MM.1S (cell line): ENCODE measurements at places on chromosomes 3 and 15.

DNA sequence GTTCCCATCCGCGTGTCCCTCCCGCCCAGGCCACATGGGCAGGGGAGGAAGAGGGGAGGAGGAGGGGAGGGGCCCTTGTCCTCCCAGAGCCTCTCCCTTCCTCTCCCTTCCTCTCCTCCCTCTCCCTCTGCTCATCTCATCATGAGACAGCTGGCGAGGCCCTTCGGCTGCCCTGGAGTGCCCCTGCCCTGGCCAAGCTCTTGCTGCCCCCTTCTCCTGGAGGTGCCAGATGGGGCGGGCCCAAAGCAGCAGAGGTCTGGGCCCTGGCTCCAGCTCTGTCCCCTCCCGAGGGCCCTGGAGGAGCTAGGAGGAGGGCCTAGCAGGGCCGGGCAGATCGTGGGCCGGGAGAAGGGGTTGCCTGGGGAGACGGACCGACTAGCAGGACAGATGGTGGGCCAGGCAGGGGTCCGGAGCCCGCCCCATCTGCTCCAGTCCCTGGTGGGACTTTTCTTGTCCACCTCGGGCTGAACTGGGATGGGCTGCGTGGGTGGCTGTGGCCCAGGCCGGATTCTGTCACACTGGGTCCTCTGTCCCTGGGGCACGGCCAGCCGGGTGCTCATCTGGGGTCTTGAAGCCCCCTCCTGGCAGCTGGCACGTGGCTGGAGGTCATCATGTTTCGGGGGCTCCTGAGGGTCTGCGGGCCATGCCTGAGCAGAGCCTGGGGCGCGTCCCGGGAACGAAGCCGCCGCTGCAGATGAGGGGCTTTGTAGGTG, 183.4 kb downstream of the GOLGA6L6 start:
- H3K27me3 ChIP-seq: no peaks in the 10 kb centered on the region
- no peak for DNase-seq
- no peaks in the 10 kb centered on the region for H3K36me3 ChIP-seq
- no peak overlapping the region for H3K4me3 ChIP-seq
- peaks cover 9% of the 10 kb centered on the region for H3K4me1 ChIP-seq
- H3K27ac ChIP-seq: no peak overlapping the region

DNA sequence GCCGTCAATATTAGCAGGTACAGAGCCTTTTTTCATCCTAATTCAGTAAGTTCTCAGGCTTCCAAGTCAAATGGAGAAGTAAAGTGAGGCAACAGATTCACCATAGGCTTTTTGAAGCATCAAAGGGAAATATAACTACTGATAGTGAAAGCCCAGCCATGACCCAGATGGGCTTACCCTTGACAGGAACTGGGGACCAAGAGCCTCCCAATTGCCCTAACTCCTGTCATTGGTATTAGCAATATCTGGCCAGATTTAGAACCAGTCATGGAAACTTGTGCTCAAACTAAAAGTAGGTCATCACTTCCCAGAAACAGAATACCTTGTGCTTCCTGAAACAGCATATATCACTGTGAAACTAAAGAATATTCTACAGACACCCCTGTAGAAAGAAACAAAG, 33.0 kb downstream of the NME9 start:
- H3K27me3 ChIP-seq: no peaks in the 10 kb centered on the region
- 0 out of 2 replicates have a peak, but pooled peaks cover 4% of the 10 kb centered on the region for H3K4me1 ChIP-seq
- no peak overlapping the region for H3K4me3 ChIP-seq
- DNase-seq: no peak
- no peak overlapping the region for H3K27ac ChIP-seq

GRCh38 chr3:138875096-138875753, 40.5 kb upstream of the PIK3CB start:
- no peaks in the 10 kb centered on the region for H3K27me3 ChIP-seq
- no peaks in the 10 kb centered on the region for H3K4me1 ChIP-seq
- no peak overlapping the region for H3K27ac ChIP-seq
- no peak overlapping the region for H3K4me3 ChIP-seq
- no peaks in the 10 kb centered on the region for H3K36me3 ChIP-seq

GRCh38 chr15:58962662-58963565, 24.5 kb upstream of the RNF111 start:
- H3K27ac ChIP-seq: no peak overlapping the region
- no peak for DNase-seq
- no peak overlapping the region for H3K4me3 ChIP-seq
- no peaks in the 10 kb centered on the region for H3K36me3 ChIP-seq
- no peaks in the 10 kb centered on the region for H3K27me3 ChIP-seq

DNA sequence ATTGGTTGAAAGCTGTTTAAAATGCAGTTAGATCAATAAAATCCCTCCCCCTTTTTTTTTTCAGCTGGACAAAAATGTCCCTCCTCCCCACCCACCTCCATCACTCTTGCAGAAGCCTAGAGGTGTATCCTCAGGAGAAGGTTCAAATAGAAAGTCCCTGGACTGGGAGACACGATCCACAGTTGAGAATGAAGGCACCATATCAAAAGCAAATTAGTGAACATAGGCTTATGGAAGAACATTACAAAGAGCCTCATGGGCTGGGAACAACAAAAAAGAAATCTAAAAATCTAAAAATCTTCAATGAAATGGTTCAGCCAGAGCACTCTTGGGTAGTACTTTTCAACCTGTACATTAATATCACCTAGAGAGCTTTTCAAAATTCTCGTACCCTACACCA, 46.2 kb downstream of the GHSR start:
- no peaks in the 10 kb centered on the region for H3K4me1 ChIP-seq
- DNase-seq: no peak
- no peak overlapping the region for H3K27ac ChIP-seq
- H3K36me3 ChIP-seq: no peaks in the 10 kb centered on the region
- H3K27me3 ChIP-seq: no peaks in the 10 kb centered on the region

DNA sequence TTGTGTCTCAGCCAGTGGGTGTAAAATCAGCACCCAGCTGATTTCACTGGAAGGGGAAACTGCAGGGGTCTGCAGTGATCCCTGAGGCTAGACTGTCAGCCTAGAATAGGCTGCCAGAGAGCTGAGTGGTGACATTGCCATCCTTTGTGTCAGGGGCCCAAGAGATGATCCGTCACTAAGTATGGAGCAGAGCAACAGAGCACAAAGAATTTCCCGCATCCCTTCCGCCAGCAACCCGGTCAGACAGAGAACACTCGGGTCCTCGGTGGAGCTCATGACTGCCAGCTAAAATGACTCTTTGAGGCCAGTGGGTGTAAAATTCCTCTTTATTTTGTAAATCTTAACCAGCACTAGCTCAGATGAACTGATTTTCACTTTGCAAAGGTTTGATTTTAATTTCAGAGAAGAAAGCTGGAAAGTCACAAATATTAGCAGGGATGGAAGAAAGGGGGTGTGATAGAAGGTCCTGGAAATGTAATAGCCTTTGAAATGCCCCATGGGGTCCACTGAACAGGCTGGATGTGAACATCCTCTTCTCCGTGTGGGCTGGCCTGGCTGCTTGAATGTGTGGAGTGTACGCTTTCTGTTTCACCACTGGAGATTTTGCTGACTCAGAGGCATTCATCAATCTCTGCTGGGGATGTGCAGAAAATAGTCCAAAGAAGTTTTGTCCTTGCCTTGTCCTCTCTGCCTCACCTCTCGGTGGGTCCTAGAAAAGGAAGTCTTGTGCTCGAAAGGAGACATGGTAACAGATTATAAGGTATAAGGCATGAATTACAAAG, 138.8 kb downstream of the SV2B start:
- H3K4me3 ChIP-seq: no peak overlapping the region
- H3K27me3 ChIP-seq: no peaks in the 10 kb centered on the region
- peak; percentile 14 for DNase-seq
- no peak overlapping the region for H3K27ac ChIP-seq
- H3K36me3 ChIP-seq: no peaks in the 10 kb centered on the region

- H3K36me3 ChIP-seq: no peaks in the 10 kb centered on the region
- H3K4me1 ChIP-seq: no peaks in the 10 kb centered on the region
- no peak overlapping the region for H3K27ac ChIP-seq
- no peak overlapping the region for H3K4me3 ChIP-seq
Measured at GRCh38 chr3:7545334-7545733, 684.4 kb downstream of the GRM7 start.

DNA sequence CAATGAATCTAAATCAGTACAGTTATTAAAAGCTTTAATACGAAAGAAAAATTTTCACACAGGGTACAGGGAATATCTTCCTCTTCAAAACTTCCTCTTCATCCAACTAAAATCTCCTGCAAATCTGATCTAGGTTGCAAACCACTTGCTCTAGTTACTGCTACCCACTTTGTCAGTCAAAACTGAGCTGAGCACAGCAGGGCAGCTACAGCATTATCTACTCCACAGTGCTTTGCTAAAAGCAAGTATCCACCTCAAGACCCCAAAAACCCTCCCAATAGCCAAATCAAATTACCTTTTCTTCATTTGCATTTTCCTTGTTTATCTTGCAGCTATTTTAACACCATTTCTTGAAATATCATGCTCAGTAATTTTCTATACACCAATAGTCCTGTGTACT, 14.7 kb downstream of the ZNF280D start:
- no peak for DNase-seq
- H3K4me3 ChIP-seq: no peak overlapping the region
- peaks cover 4% of the 10 kb centered on the region; the same call in 1 of the 2 replicates for H3K4me1 ChIP-seq
- no peaks in the 10 kb centered on the region for H3K36me3 ChIP-seq
- H3K27me3 ChIP-seq: no peaks in the 10 kb centered on the region
